ENCODE measurements at places on chromosomes 3 and 15.

- DNase-seq, result no peak
These were observed 1336.3 kb upstream of the CADM2 start for GRCh38 chr3:83622526-83622925.

- no peak for DNase-seq
These were observed 22.2 kb downstream of the PXYLP1 start for GRCh38 chr3:141253811-141254210.

DNA sequence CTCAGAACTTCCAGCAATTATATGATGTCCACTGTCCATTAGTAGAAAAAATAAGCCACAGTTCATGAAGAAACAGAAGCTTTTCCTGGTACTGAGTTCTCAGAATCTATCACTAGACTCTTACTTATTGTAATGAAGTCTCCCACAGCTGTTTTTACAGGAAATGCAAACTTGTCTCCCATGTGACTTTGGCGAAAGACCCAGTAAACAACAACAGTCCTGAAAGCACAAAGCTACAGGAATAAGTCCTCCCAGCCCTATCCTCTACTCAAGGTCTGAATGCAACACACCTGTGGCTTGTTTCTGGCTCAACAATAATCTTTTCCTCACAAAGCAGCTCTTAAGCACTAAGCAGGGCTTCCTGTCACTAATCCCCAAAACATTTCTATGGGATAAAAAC, 55.9 kb downstream of the EOMES start:
- no peak for DNase-seq

- peak; percentile 28 for DNase-seq
These were observed 39.6 kb downstream of the MAP3K13 start for GRCh38 chr3:185402561-185402960.

- no peak for DNase-seq
These were observed 3.8 kb upstream of the TIMMDC1 start for GRCh38 chr3:119494597-119494996.

DNA sequence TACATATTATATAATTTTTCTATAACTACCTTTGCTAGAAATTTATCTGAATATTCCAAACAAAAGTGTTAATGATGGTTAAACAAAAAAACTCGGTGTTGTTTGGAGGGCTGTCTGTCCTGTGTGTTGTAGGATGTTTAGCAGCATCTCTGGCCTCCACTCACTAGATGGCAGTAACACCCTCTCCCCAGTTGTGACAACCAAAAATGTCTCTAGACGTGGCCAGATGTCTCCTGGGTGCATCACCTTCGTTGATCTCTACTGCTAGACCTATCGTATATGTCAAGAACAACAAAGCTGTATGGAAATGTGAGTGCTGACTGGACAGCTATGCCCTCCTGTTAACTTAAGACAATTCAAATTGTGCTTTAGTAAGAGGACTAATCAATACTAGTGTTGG, 14.1 kb downstream of the ANKRD34C start:
- DNase-seq, result no peak

- no peak for DNase-seq
These were observed 114.3 kb downstream of the NSUN3 start for GRCh38 chr3:94176988-94177745.

DNA sequence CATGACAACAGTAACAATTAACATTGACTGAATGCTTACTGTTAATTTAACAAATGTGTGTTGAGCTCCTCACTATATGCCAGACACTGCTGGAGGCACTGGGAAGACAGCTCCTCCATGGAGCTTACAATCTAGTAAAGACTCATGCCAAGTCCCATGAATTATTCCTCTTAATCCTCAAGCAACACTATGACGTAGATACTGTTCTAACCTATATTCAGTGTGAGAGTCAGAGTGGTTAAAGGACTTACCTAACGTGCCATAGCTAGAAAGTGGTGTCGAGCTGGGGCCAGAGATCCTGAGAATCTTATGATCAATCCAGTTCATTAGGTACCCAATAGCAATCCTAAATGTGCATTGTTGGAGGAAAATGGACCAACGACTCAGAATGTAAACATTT, 43.6 kb downstream of the MYO1E start:
- DNase-seq, result no peak

GRCh38 chr15:56920367-56920627, 1.9 kb downstream of the TCF12 start:
- DNase-seq, result no peak

- no peak for DNase-seq
These were observed 110.2 kb upstream of the ARHGEF26 start for GRCh38 chr3:154011036-154011435.

DNA sequence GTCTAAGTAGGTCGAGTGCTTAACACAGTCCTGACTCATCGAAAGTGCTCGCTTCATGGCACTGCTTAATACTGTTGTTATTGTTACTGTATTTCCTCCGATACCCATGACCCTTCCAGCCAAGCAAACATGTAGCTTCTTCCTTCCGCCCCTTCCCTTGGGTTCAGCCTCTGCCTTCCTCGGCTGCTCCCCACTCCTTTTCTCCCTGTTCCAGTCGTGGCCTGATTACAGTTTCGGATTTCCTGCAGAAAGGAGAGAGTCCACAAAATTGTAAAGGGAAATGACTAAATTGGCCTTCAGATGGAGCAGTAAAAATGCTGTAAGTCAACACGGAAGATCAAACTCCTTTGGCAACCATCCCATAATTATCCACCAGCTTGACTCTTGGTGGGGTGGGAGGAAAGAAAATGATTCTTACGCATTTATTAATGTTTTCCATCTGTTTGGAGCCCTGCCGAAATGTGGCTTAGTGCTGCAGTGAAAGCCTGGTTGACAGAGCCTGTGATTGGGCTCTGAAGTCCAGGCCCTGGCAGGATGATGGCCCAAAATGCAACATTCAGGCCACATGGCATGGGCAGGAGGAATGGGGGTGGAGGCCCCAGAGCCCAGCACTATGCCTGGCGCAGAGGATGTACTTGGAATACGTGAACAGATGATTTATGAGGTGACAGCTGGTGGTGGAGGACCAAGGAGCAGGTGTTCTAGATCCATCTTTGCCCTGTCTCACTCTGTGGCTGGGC, 37.6 kb downstream of the FAM3D start:
- peak; percentile 88 for DNase-seq

DNA sequence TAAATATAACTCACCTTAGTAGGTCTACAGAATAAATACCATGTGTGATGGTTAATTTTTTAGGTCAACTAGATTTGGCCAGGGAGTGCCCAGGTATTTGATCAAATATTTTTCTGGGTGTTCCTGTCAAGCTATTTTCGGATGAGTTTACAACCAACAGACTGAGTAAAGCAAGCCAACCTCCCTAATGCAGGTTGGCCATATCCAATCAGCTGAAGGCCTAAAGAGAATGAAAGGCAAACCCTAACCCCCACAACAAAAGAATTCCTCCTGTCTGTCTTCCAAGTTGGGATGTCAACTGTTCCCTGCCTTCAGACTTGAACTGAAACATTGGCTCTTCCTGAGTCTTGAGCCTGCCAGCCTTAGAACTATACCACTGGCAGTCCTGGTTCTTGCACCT, 28.6 kb downstream of the TASOR start:
- DNase-seq, result no peak

- DNase-seq, result no peak
These were observed 327.4 kb downstream of the SHQ1 start for GRCh38 chr3:72520690-72521308.

DNA sequence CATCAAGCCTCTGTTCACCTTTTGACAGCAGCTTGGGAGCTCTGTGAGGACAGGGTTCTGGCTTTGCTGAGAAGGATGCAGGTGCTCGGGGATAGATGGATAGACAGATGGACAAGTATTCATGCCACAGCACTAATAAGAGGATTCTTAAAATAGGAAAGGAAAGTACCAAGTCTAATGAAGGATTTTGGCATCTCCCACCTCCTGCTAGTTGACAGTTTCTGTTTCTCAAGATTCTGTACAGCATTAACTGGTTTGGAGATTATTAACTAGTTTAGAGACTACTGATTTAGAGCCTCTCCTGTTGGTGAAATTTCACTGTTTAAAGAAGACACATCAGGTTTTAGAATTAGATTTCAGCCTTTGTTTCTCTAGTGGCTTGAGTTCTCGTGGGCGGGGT, 152.3 kb downstream of the CACNA1D start:
- DNase-seq, result no peak

- DNase-seq, result no peak
These were observed 245.9 kb upstream of the TOPAZ1 start for GRCh38 chr3:43995547-43996378.

GRCh38 chr3:171640520-171641412, 169.5 kb downstream of the PLD1 start:
- no peak for DNase-seq

Data from right hindlimb (tissue), 1 donor.